ENCODE measurements at places on chromosomes 7 and 10. TPM values are rescaled to one million over a fixed set of nuclear protein-coding genes. Genes with fewer than 3 reads are reported as not detected.

Gene AKR1C2
- 144 TPM for total RNA-seq

Gene MKLN1
- 21.8 TPM for total RNA-seq

Gene TDRD1
- 1.7 TPM for total RNA-seq

Gene WIPF3
- total RNA-seq, result not detected

Gene IGF2BP3
- total RNA-seq, result 17.7 TPM

Gene MYOF
- 136 TPM for total RNA-seq

Gene ICA1
- total RNA-seq, result not detected

Gene NIPSNAP2
- total RNA-seq, result 28.3 TPM

Gene DYNC1I1
- total RNA-seq, result 1.9 TPM

Gene AFAP1L2
- total RNA-seq, result 3.1 TPM

Gene TMEM270
- not detected for total RNA-seq

Gene ZNF789
- total RNA-seq, result 1.8 TPM

Gene COL13A1
- 7.6 TPM for total RNA-seq

Gene CYP26A1
- not detected for total RNA-seq

Gene CRHR2
- not detected for total RNA-seq

Gene TMEM273
- total RNA-seq, result not detected

Gene IPMK
- total RNA-seq, result 10.2 TPM

Gene SH2D4B
- not detected for total RNA-seq

Gene DLX5
- total RNA-seq, result not detected

Gene NKX6-2
- total RNA-seq, result not detected

Gene ANKRD22
- 0.44 TPM for total RNA-seq

Gene UBE2H
- 68.1 TPM for total RNA-seq

Gene SNCG
- 6.4 TPM for total RNA-seq

Gene JAKMIP3
- total RNA-seq, result 0.19 TPM

Gene TBX20
- total RNA-seq, result 53.6 TPM

Gene PNLIPRP3
- total RNA-seq, result not detected

Gene GPR146
- total RNA-seq, result 13.6 TPM

Gene GPR26
- not detected for total RNA-seq

Gene KLF14
- total RNA-seq, result not detected

Gene UPK3BL1
- total RNA-seq, result 16.7 TPM

Gene ENTPD7
- 6.6 TPM for total RNA-seq

Gene CUBN
- 1.4 TPM for total RNA-seq

Gene ZNF25
- 7.6 TPM for total RNA-seq

Gene METTL27
- 2.0 TPM for total RNA-seq

Gene CASD1
- total RNA-seq, result 11.9 TPM

Gene TRDMT1
- total RNA-seq, result 2.8 TPM

Gene CYP2C9
- total RNA-seq, result not detected

Gene CALHM3
- not detected for total RNA-seq

Gene ASB15
- not detected for total RNA-seq

Gene TACC2
- total RNA-seq, result 6.4 TPM
